Stimulated activated naive CD8-positive, alpha-beta T cell treated with anti-CD3 and anti-CD28 coated beads, Interleukin-15, amount 100 ng/mL, for 72 hours (primary cell): ENCODE measurements at places on chromosomes 6 and 20.

DNA sequence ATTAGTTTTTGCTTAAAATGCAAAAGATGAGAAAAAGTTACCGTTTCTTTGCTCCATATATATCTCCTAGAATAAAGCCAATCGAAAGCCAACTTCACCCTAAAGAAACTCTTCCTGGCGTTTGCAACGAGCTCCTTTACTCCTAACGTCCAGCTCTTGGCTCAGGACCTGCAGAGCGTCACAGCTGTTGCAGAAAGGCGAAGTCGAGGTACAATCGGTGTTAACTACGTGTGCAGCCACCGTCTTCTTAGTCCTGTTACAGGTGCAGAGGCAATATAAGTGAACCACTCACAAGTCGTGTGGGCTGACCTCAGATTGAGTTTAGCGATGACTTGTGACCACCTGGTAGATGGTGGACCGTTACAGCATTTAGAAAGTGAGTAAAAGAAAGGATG is 113.1 kb downstream of the TRIM27 start:
- no peak for DNase-seq

DNA sequence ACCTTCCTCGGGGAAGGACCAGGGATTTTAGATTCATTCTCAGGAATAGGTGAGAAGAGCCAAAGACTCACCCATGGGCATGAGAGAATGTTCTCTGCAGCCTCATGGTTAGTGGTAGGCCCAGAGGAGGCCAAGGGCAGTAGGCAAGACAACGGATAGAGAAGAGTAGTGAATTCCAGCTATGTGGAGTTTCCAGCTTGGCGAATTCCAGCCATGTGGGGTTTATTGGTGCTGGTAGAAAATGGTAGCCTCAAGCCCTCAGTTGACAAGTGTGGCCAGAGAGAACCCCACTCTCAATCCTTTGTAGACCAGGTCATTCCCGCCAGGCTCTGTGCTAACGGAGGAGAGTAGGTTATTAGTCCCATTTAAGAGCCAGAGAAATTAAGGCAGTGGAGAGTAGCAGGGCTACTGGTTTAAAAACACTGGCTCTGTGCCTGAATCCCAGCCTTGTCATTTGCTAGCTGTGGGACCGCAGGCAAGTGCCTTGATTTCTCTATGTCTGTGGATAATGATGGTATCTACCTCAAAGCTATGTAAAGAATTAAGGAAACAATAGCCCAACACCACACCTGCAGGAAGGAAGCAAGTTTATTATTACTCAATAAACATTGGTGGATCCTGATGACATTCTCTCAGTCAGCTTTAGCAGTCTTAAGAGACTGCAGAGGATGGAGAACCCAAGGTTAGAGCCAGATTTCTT is 2.0 kb upstream of the SLC9A8 start:
- no peak for DNase-seq

GRCh38 chr20:17498641-17499040 is 32.5 kb downstream of the BFSP1 start:
- DNase-seq = no peak

DNA sequence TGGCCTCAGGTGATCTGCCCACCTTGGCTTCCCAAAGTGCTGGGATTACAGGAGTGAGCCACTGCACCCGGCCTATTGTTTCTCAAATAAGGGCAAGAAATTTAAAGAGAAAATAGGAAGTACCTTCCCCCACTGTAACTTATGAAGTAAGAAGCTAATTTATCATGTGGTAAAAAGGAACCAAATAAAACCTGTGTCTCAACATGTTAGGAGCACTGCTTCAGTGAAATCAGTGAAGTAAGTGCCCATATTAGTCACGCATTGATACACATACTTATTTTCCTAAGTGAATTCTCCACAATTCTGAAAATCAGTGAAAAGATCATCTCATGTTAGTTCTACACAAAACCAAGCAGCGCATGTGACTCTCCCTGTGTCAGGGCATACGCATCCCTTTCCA is 14.2 kb upstream of the LPA start:
- no peak for DNase-seq

GRCh38 chr6:36102853-36103252 is 27.5 kb upstream of the MAPK13 start:
- no peak for DNase-seq

DNA sequence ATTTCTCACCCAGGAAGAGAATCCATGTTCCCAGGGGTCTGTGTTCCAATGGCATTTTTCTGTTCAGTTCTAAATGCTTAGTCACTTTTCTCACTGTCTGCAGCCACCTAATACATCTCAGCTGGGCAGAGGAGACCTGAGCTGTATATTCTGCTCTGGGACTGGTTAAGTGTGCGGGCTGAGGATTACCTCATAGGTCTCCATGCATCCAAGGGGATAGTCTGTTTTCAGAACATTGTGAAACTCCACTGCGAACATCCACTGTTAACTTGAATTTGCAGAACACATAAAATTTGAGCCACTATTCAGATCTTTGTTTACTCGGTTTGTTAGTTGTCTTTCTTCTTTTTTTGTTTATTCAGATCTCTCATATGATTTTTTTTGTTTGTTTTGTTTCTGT is 947.1 kb downstream of the TFAP2A start:
- no peak for DNase-seq

DNA sequence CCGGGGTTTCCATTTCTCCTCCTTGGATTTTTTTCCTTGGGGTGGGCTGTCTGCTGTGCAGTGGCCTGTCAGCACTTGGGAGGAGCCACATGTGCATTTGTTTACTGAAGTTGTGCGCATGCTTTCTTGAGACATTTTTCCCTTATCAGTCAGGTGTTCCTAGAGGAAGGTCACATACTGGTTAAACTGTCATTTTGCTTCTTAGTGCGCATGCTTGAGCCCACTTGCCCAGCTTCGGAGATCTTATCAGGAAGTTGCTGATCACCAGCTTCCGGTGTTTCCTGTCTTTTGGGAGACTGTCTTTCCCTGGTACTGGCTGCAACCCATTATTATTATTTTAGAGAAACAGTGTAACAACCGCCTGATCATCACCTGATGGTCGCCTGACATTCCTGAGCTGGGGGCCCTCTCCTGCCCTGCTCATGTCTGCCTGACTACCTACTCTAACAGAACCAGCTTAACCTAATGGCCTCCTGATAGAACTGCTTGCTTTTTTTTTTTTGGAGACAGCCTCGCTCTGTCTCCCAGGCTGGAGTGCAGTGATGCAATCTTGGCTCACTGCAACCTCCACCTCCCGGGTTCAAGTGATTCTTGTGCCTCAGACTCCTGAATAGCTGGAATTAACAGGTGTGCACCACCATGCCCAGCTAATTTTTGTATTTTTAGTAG is 378 bp upstream of the ERVFRD-1 start:
- no peak for DNase-seq

GRCh38 chr6:112338166-112338709 is 8.9 kb upstream of the RFPL4B start:
- DNase-seq = no peak

- no peak for DNase-seq
Measured at GRCh38 chr20:61050336-61050890, 201.6 kb upstream of the CDH4 start.

GRCh38 chr20:21821358-21821757 is 115.9 kb downstream of the PAX1 start:
- no peak for DNase-seq

DNA sequence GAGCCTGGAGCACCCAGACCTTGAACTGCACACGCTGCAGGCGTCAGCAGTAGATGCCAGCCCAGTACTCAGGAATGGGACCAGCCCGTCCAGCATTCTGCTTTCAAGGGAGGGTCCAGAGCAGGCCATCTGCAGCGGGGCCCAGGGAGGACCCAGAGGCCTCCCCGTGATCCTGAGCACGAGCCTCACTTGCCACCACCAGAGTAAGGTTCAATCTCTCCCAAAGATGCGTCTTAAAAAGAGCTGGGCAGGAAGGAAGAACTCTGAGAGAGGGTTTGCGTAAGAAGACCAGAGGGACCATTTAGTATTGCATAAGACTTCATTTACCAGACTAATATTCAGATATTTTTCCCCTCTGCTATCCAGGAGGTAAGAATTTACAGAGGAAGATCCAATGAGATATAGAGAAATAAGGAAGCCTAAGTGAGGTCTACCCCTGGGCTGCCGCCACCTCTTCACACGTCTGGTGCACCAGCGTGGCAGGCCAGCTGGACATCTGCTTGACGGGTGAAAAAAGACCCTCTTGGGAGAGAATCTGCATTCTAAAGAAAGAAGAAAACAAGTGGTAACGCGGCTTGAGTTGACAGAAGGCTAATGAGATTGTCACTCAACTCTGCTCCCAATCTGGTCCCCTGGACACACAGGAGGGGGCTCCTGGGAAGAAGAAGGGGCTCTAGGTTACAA is 107.3 kb downstream of the PRND start:
- no peak for DNase-seq

GRCh38 chr6:137921823-137922222 is 54.8 kb downstream of the TNFAIP3 start:
- no peak for DNase-seq

- no peak for DNase-seq
Measured at GRCh38 chr6:69294862-69295261, 501.9 kb downstream of the LMBRD1 start.

GRCh38 chr6:11025921-11026635 is 18.0 kb downstream of the ELOVL2 start:
- no peak for DNase-seq

DNA sequence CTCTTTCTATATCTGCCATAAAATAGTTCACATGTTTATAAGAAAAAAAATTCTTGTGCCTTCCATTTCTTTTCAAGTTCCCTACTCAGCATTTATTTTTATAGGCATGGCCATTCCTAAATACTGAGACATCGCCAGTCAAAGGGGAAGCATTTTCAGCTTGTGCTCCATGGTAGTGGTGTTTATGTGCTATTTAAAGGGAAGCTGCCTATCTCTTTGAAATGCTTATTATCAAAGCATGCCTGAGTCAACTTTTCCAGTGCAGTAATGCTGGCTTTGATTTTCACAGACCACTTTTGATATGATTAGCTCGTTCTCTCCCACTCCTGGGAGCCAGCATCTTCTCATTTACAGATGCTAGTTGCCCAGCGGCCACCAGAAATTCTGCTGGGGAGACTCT is 124.1 kb upstream of the RIN2 start:
- no peak for DNase-seq

DNA sequence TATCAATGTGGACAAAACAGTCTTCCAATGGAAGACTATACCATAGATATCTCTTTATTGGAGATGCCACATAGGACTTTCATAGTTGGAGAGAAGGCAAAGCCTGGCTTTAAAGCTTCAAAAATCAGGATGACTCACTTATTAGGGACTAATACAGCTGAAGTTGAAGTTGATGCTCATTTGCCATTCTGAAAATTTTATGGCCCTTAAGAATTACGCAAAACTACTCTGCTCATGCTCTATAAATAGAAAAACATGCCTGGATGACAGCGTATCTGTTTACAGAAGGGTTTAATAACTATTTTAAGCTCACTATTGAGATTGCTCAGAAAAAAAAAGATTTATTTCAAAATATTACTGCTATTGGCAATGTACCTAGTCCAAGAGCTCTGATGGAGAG is 155.5 kb upstream of the DST start:
- DNase-seq = no peak

GRCh38 chr6:106223300-106223930 is 102.1 kb downstream of the ATG5 start:
- peak; percentile 68 for DNase-seq

- DNase-seq = no peak
Measured at GRCh38 chr6:43229803-43230620, 731 bp upstream of the DNPH1 start.

- no peak for DNase-seq
Measured at GRCh38 chr6:5217356-5217755, 43.4 kb downstream of the LYRM4 start.

DNA sequence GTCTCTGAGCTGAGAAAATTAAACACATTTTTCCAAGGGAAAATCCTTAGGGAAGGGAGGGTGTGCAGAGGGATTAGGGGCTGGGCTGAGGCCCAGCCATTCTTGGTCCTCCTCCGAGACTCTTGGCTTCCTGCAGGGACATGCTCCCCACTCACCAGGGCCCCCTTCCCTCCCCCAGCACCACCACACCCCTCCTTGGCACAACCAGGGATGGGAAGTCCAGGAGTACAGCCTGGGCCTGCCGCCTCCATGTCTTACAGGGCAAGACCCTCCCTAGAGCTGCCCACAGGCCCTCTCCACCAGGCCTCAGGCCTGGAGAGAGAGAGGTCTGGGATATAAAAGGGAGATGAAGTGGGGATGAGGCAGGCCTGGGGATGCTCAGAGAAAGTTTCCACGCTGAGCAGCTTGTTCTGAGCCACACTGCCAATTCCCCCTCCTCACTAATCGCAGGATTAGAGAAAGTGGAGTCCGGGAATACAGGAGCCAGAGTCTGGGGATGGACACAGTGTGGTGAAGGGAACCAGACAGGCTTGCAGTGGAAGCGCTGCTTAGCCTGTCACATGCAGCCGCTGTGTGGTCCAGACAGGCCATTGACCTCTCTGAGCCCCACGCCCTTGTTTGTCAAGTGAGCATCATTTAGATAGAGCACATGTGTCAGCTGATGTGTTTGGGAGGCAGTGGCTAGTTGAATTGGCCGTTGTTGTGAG is 105.5 kb downstream of the MRPL14 start:
- DNase-seq = no peak

GRCh38 chr6:92122746-92123145 is 1296.6 kb downstream of the EPHA7 start:
- no peak for DNase-seq

GRCh38 chr20:62580052-62580451 is 62.3 kb upstream of the SLCO4A1 start:
- DNase-seq = no peak

DNA sequence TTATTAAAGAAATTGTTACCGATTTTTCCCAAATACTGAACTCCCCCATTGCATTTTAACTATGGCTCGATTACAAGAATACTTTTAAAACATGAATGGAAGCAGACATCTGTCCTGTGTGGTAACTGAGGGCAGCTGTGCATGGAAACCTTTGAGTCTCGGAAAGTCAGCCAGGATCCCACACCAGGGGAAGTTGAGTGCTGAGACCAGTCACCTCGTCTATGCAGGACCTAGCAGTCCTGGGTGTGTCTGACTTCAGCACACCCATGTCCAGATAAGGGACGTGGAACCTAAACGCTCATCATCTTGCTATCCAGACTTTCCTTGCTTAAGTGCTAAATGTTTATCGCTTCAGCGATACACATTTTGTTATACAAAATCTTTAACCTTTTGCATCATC is 6.1 kb downstream of the RIN2 start:
- DNase-seq = no peak

DNA sequence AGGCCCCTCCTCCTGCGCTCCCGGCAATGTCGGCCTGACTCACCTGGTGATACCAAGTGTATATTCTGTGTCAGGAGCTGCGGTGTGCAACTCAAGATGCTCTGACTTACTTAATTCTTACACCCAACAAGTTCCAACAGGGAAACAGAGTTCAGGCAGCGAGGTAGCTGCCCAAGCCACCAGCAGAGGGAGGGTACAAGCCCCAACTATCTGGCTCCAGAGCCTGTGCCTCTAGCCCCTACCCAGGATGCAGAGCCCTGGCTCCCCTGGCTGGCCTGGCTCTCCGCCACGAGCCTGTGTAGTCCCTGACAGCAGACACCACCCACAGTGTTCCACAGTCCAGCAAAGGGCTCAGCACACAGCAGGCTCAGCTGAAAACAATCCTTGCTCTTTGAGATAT is 34.9 kb downstream of the C20orf203 start:
- DNase-seq = no peak

GRCh38 chr6:38131527-38131965 is 312.0 kb downstream of the ZFAND3 start:
- DNase-seq = peak; percentile 32
